ENCODE measurements at places on chromosomes 4 and X. TPM values are rescaled to one million over a fixed set of nuclear protein-coding genes. Genes with fewer than 3 reads are reported as not detected.

DNA sequence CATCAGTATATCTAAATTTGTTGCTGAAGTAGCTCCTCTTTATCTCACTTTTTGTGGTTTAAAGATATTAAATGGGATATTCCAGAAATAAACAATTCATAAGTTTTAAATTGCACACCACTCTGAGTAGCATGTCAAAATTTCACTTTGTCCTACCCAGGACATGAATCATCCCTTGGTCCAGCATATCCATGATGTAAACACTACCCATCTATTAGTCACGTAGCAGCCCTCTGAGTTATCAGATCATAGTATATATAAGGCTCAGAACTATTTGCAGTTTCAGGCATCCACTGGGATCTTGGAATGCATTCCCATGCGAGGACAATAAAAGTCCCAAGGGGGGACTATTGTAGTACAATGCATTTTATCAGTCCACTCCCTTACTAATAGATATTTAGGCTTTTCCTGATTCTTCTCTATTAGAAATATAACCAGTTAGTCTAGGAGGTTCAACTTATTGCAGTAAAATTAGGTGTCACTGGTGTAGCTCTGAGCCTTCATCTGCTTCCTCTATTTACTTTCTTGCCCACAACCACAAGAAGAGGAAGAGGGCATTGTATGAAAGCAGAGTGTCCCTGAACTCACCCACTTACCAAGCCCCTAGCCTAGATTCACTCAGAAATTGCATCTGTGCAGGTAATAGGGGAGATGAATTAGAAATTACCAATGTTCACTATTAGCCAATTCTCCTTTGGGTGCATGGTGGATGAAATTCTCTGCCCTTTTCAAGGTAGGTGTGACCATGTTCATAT, 409.8 kb upstream of the GALNT7 start:
- DNase-seq: no peak

GRCh38 chrX:153924149-153924861, 1.8 kb downstream of the ARHGAP4 start:
- no peak for DNase-seq

GRCh38 chr4:25927361-25928195, 13.6 kb downstream of the SMIM20 start:
- no peak for DNase-seq

GRCh38 chr4:70754470-70754869, 32.7 kb downstream of the RUFY3 start:
- no peak for DNase-seq

GRCh38 chr4:113591982-113592381, 169.6 kb downstream of the CAMK2D start:
- DNase-seq: no peak

DNA sequence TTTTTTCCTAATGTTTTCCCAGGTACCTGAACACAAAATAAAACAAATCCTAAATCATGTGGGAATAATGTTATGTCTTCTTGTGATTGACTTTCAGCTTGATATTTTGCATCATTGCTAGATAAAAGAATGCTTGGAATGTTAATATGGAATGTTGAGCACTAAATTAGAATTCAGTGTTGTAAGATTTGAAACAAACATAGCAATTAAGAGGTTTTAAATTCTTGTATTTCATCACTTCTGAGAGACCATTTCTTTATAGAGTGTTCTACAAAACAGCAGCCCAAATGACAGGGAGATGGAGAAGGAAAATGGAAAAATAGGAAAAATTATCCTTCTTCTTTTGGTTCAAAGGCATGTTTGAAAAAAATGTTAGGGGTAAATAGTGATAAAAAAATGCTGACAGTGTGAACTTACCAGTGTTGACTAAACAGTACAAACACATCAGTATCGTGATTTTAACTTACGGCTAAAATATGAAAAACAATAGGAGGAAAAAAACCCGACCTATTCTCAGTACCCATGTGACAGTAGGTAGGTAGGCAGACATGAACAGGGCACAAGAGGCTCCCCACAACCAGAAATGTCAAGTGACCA, 102.6 kb upstream of the PDE5A start:
- DNase-seq: no peak

GRCh38 chr4:141900856-141901255, 264.5 kb downstream of the IL15 start:
- DNase-seq: no peak

DNA sequence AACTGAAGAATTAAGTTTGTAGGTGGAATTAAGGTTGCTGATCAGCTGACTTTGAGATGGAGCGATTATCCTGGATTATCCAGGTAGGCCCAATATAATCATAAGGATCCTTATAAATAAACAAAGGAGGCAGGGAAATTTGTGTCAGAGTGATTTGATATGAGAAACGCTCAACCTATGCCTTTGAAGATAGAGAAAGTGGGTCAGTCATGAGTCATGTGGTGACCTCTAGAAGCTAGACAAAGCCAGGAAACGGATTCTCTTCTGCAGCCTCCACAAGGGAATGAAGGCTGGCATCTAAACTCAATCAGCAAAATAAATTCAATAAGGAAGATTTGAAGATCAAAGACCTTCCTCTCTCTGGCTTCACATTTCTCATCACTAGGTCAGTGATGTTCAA, 41.5 kb upstream of the SMIM10 start:
- no peak for DNase-seq

ATP10D gene
- 28.1 TPM for total RNA-seq

GRCh38 chrX:78019586-78020483, 50.4 kb upstream of the PGAM4 start:
- no peak for DNase-seq

DNA sequence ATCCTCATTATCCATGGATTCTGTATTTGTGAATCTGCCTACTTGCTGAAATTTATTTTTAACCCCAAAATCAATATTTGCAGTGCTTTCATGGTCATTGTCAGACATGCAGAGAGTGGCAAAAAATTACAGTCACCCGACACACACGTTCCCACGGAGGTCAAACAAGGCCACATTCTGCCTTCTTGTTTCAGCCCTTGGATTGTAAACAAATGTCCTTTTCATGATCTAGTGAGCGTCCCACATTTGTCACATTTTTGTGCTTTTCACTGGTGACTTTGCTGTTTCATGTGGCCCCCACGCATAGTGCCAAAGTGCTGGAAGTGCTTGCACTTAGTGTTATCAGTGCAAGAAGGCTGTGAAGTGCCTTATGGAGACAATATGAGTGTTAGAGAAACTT, 45.0 kb downstream of the SOD3 start:
- DNase-seq: no peak

NKX6-1 gene
- total RNA-seq: 0.66 TPM

DNA sequence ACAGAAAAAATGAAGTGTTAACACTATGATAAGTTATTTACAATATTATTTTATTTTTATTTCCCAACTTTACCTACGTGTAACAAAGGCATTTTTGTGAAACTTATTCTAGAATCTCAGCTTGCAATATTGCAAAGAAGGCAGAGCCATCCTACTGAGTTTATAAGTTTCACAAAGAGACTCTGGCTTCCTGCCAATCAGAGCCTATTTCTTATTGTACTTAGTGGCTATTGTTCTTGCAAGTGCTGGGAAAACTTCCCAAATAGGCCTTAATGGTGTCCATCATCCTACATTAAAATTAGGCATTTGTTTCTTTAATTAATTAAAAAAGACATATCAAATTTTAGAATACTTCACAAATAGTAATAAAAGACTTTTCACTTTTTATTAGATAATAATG, 233.2 kb downstream of the EPHA5 start:
- no peak for DNase-seq

- DNase-seq: no peak
Observed at GRCh38 chr4:44623676-44624075, 27.7 kb downstream of the YIPF7 start.

DNA sequence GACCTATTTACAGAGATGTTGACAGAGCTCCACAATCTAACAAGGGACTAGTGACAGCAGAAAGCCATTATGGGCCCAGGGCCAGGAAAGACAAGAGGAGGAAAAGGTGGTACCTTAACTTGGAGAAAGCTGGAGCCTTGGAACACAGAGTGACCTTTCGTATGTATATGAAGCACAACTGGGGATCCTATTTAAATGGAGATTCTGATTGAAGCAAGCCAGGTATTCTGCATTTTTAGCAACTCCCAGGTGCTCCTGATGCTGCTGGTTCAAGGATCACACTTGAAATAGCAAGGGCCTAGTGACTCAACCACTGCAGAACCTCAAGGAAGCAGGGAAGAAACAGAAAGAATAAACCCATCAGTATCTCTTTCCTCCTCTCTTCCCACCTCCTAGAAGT, 99.4 kb downstream of the TMEM47 start:
- DNase-seq: no peak

KLHL8 gene
- total RNA-seq: 9.9 TPM

- no peak for DNase-seq
Observed at GRCh38 chr4:11397819-11398610, 30.7 kb downstream of the HS3ST1 start.

- no peak for DNase-seq
Observed at GRCh38 chr4:121824171-121824527, 466 bp upstream of the CCNA2 start.

- DNase-seq: no peak
Observed at GRCh38 chr4:86557526-86557925, 36.6 kb upstream of the PTPN13 start.

GRCh38 chrX:153627675-153628111, 19.3 kb upstream of the DUSP9 start:
- no peak for DNase-seq

DNA sequence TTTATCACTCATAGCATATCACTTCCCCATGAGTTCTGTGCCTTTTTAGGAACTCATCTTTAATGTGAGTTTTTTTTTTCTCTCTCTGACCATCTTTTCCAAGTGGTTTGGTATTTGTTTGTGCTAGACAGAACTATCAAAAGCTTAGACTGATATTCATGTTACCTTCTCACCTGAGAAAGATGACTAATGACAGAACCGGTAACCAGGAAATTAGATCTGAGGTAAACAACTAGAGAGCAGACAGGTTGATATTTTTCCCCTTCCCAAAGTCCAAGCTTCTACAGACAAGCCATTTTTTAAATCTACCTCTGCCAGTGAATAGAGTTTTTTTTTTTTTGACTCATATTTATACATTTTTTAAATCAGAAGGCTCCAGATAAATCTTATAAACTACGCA, 17.0 kb upstream of the SRD5A3 start:
- no peak for DNase-seq

- no peak for DNase-seq
Observed at GRCh38 chrX:68894513-68895340, 65.9 kb downstream of the EFNB1 start.

ARFIP1 gene
- 21.7 TPM for total RNA-seq

NSUN7 gene
- 4.2 TPM for total RNA-seq

DNA sequence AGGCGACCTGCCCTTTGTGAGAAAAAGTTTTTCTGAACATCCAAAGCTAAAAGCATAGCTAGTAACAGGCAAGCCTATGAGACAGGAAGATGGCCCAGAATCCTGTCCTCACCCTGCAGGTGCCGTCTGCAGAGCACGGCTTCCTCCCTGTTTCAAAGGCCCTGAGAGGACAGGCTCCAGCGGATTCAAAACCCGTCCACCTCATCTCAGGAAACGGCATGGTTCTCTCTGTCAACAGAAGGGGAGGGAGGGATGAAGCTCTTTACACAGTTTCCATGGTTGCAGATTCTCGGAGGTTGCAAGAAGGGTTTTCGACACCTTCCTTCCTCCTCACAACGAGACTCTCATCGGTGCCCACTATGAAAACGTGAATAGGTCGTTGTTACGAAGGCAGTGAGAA, 8.3 kb downstream of the PPP2R3B start:
- DNase-seq: no peak

MORC4 gene
- total RNA-seq: 17.5 TPM

- no peak for DNase-seq
Observed at GRCh38 chrX:70411475-70411874, 11.6 kb upstream of the GDPD2 start.

TBC1D19 gene
- total RNA-seq: 9.8 TPM

ATP6AP2 gene
- total RNA-seq: 68.5 TPM

PNMA6A gene
- not detected for total RNA-seq

GRCh38 chr4:73661646-73662119, 41.4 kb upstream of the RASSF6 start:
- DNase-seq: no peak

- no peak for DNase-seq
Observed at GRCh38 chr4:97252615-97253154, 890.6 kb downstream of the STPG2 start.

MAGEE1 gene
- total RNA-seq: 0.44 TPM

DNA sequence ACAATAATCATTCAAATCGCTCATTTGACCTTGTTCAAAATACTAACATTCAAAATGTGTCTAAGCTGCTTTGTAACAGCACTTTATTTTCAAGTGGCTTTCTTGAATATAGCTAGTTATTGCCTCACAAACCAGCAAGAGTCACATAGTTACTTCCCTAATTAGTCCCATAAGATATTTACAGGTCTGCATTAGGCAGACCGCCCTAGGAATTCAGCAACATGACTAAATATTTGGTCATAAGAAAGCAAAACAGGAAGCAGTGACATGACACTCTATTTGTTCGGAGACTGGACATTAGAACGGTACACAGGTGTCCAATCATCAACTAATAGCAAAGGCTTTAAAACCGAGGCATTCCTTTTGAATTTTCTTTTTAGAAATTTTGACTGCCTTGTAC, 262.0 kb downstream of the COL25A1 start:
- no peak for DNase-seq

DNA sequence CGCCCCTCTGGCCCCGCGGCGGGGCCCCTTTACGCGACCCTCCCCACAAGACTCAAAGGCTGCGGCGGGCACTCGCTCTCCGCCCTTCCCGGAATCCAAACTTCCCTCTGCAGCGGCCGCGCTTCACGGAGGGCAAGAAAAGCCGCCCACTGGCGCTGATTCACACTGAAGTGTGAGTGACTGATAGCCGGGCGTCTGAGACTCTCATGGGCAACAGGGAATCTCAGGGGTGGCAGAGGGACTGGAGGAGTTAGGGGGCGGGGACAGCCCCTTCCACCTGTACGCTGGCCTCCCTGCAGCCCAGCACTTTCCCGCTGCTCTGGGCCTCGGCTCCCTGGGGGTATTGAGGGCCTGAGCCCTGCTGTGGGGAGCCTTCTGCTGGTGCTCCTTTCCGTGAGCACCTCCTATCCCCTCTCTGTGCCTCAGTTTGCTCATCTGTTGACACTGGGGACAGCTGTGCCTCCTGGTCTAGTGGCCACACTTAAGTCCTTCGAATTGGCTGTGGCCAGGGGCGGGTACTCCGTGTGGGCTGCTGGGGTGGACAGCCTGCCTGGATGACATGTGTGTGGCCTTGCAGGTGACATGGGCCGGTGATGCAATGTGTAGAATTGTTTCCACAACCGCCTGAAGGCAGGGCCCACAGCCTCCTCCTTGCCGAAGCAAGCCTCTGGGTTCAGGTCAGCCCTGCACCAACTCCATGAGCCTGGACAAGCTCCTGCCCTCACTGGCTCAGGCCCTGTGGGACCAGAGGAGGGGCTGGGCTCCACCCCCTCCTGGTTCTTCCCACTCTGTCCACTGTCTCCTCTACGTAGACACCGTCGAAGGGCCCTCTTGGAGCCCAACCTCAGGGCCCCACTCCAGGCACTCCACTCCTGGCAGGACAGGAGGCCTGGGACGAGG, 951 bp downstream of the SH3BP2 start:
- no peak for DNase-seq

SLC7A11 gene
- total RNA-seq: 30.1 TPM

DNA sequence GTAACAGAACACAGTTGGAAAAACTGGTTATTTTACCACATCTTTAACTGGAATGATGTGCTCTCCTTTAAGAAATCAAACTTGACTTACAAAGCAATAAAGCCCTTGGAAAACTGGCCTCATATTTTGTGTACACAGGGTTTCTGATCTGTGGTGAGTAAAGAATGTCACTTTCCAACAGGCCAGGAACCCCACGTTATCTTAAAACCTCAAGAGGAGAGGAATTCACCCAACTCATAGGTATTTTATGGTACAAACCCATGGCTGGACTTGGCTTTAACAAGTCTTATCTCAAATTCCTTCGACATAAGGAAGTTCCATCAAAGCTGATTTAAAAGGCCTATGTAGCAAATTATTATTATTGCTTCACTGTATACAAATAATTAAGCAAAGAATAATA, 1735.1 kb downstream of the PCDH7 start:
- no peak for DNase-seq

Measured in esophagus squamous epithelium (tissue), 5 donors.